ENCODE measurements at places on chromosomes 1 and 21.

GRCh38 chr1:5570931-5571330 lies 421.3 kb downstream of the NPHP4 start:
- DNase-seq = no peak

DNA sequence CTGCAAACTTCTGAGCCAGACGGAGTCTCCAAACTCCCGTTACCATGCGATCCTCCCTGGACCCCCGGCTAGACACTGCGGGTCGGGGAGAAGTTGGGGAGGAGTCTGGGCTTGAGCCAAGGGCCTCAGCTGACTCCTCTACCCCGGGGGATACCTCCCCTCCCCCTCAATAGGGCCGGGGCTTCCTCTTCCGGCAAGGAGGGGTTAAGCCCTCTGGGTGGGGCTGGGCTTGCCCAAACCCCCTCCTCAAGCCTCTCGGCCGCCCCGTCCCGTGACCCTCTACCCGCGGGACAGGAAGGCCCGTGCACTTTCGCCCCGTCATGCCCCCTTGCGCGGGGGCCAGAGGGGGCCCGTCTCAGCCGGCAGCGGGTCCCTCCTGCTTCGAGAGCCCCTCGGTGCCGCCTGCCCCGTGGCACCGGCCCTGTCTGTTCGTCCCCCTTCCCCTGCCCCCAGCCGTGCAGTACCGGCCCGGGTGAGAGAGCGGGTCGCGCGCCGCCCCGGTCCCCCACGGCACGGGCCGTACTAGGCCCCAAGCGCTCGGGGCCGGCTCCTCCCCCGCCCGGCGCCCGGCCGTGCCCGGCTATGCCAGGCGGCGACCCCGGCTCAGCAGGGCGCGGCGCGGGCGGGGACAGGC lies 652 bp downstream of the ARL8A start:
- DNase-seq = no peak

GRCh38 chr1:171949316-171949715 lies 108.0 kb downstream of the DNM3 start:
- no peak for DNase-seq

DNA sequence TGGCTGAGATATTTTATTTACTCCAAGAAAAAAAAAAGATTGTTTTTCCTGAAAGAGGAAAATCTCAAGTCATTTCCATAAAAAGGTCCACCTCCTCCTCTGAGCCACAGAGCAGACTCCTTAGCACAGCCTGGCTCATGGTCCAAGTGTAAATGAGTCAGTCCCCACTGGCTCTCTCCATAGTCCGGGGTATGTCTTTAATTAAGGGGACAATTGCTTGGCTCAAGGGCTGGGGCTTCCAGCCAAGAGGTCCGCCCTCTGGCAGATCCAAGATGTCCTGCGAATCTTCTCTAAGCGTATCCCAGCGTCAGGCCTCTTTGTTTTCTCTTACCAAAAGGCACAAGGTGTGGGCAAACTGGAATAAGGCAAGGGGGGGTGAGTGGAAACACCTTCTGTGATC lies 33.3 kb downstream of the FOXD2 start:
- DNase-seq = no peak

Measured in non-pigmented ciliary epithelial cell (primary cell).